ENCODE measurements at places on chromosomes 5 and 9.

GRCh38 chr5:14741801-14742440, 77.4 kb downstream of the OTULIN start:
- no peak for DNase-seq

DNA sequence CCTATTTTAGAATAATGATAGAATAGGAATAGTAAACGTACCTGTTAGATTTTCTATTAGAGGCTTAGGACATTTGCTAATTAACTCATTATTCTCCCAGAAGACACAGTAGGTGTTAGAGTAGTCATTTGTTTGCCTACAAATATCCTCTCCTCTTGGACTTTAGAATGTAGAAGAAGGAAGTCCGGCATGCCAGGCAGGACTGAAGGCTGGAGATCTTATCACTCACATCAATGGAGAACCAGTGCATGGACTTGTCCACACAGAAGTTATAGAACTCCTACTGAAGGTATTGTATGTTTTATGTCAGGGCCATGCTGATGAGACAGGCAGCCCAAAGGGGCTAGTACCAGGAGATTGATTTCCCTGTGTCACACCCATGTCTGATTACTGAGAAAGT, 43.3 kb downstream of the CD180 start:
- no peak for DNase-seq

DNA sequence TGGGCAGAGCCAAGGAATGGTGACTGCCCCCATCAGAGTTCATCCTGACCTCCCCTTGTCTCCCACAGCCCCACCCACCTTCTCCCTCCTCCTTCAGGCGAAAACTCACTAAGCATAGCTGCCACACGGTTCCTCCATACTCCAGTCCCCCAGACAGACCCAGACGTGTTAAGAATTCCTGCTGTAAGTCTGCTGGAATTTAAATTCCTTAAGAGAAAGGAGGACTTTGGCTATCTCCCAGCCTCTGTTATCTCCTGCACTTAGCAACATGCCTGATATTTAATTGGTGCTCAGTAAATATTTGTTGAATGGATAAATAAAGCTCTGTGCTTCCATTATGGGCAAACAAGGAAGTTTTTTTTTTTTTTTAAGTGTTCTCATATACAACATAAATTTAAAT, 213.7 kb downstream of the RFK start:
- no peak for DNase-seq

DNA sequence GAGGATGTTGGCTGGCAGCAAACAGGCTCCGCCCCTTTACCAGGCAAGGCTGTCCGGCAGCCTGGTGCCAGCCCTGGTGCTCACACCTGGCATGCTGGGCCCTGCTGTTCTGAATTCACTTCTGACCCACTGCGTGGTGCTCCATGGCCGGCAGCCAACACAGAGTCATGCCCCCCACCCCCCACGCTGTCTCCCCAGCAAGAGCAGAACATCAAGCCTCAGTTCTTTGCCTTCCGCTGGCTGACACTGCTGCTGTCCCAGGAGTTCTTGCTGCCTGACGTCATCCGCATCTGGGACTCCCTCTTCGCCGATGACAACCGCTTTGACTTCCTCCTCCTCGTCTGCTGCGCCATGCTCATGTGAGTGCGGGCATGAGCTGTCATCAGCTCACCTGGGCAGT, 12.6 kb upstream of the ENDOG start:
- DNase-seq: no peak

- DNase-seq: no peak
Observed at GRCh38 chr9:89879276-89879675, 274.5 kb downstream of the GADD45G start.

- DNase-seq: no peak
Observed at GRCh38 chr5:60943624-60944023, 1.2 kb downstream of the ERCC8 start.

GRCh38 chr5:36535378-36535777, 71.0 kb upstream of the SLC1A3 start:
- no peak for DNase-seq

- no peak for DNase-seq
Observed at GRCh38 chr5:118249386-118249785, 739.0 kb downstream of the DTWD2 start.

- DNase-seq: no peak
Observed at GRCh38 chr9:110537841-110538646, 41.5 kb downstream of the SVEP1 start.

DNA sequence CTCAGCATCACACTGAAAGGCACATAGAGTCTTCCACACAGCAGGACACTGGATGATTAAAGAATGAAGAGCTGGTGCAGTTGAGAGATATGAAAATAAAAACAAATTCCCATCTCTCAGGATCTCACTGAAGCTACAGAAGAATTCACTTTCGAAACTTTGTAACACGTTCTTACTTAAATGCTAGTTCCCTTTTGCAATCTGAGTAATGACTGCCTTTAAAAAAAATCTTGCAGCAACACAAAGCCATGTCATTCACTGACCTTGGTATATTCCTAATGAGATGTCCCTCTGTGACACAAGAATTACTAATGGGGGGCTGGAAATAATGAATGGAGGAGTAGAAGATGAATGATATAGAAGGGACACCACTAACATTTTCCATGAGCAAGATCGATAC, 201.8 kb downstream of the GLIS3 start:
- DNase-seq: no peak

- no peak for DNase-seq
Observed at GRCh38 chr9:13548535-13548934, 269.0 kb upstream of the MPDZ start.

DNA sequence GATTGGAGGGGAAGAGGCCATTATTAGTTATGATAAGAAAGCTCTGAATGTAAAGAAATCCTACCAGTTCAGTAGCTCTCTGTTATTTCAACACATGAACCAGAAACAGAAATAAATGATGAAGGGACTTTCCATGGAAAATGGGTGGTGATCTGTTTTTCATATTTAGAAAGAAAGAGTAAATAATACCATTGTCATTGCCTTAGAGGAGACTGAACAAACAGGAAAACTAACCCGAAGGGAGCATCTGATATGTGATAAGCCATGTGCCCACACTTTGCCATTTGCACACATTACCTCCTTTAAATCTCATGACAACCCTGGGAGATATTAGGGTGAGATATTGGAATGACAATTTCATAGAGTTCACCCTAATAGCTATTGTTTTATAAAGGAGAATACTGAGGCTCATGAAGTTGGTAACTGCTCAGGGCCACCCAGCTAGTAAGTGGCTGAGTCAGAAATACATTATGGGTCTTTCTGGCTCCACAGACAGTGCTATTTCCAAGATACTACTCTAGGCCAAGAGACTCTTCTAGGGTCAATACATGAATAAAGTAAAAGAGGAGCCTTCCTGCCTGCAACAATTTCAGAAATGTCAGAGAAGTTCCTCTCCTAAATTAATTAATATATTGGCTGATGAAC, 111.0 kb upstream of the SLIT3 start:
- DNase-seq: no peak

DNA sequence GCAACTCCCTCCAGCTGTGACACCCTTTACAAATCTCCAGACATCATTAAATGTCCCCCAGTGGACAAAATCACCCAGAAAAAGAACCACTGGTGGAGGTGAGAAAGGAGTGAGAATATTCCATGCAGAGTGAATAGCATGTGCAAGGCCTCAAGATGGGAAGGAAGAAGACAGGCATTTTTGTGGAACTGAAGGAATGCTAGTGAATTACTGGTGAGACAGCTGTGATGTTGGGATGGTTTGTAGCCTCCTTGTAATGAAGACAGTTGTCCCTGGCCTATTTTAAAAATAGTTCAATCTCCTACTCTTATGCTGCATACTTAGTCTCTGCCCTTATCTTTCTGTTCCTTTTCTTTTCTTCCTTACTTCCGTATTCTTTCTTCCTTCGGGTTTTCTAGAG, 124.9 kb upstream of the RPS23 start:
- DNase-seq: no peak

- no peak for DNase-seq
Observed at GRCh38 chr5:170226661-170227060, 6.1 kb upstream of the C5orf58 start.

DNA sequence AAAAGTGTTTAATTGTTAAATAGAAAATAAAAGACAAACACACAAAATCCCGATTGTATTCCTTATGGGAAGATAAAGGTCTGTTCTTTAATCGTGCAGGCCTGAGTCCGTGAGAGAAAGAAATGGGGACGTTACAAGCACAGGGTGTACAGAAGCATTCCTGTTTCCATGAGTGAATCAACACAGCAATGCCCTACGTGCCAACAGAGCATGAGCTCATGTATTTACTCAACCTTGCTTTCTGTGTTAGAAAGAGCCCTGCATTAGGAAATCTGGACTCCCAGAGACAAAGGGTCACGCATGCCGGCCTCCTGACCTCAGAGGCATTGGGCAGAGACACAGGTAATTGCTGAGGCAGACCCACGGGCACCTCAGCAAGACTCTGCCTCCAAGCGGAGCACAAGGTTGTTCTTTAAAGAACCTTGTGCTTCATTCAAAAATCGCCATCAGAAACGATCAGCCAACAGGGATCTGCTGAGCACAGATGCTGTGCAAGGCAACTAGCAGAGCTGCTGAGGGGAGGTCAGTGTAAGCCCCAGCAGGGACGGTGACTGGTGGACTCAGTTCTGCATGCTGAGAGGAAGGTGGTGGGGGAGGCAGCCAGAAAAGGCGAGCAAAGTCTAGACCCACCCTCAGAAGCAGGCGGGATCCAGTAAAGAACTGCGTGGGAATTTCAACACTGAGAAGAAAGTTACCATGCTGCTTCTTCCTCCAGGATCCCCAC, 101.0 kb downstream of the TLE1 start:
- no peak for DNase-seq

- no peak for DNase-seq
Observed at GRCh38 chr9:18501949-18502348, 28.0 kb downstream of the ADAMTSL1 start.

DNA sequence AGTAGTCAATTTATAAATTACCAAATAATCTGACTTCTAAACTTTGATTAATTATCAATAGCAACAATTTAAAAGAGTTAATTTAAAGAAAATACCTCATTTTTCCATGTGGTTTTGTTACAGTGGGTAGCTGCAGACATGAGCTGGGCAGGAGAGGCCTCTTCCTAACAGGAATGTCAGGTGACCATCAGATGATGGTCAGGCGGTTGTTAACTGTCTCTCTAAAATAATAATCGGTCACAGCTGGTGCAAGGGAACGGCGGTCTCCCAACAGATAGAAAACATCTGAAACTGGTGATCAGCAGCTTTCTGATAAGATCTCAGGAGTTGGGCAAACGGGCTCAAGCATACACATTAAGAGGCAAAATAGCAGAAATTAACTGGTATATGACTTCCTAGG, 342.7 kb upstream of the CYLC2 start:
- no peak for DNase-seq

- no peak for DNase-seq
Observed at GRCh38 chr9:109098171-109098959, 21.4 kb downstream of the TMEM245 start.

DNA sequence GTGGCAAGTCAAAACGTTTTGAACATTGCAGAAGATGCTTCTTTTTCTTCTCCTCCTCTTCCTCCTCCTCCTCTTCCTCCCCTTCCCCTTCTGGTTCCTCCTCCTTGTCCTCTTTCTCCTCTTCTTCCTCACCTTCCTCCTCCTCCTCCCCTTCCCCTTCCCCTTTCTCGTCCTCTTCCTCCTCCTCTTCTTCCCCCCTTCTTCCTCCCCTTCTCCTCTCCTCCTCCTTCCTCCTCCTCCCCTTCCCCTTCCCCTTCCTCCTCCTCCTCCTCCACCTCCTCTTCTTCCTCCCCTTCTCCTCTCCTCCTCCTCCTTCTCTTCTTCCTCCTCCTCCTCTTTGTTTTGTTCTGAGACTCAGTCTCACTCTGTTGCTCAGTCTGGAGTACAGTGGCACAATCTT, 167.0 kb upstream of the SV2C start:
- DNase-seq: no peak

GRCh38 chr9:100222674-100223073, 123.6 kb downstream of the INVS start:
- DNase-seq: no peak

DNA sequence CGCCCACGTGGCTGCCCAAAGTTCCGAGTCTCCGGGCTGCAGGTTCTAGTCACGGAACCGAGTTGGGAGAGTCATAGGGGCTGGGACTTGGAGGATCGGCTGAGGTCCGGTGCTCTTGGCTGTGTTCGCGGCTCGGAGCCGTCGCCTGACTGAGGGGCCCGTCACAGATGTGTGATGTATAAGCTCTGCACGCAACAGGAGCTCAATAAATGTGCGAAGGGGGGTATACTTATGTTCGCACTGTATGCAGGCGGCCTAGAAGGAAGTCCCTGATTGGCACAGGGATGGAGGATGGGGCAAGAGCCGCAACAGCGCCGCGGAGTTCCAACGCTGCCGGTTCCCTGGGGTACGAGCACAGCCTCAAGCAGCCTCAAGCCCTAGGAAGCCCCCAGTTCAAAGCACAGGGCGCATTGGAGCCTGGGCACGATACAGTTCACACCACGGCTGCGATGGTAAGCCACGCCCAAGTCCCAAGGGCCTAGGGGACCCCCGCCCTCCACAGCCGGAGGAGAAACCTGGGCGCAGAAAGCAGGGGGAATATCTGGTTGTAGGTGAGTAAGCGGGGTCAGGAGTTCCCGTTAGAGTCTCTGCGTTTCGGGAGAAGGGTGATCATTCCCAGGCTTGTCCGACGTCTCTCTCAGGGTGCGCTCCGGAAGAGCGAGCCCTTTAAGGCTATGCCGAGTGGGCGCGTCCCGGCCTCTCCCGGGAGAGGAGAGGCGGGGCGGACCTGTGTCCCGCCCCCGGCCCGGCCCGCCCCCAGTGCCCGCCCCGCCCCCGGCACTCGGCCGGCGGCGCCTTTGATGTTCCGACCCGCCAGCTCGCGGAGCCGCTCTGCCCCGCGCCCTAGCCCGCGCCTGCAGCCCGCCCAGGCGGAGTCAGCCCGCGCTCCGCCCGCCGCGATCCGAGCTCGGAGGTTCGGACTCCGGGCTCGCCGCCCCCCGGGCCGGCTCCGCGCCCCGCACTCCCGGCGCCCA, at the start of gene TCF7:
TCF7 (plus strand) TSS at position 780 of the 974 bp plus-strand sequence. CDS start 226 bp downstream, outside the sequence.
- DNase-seq: peak; percentile 51

DNA sequence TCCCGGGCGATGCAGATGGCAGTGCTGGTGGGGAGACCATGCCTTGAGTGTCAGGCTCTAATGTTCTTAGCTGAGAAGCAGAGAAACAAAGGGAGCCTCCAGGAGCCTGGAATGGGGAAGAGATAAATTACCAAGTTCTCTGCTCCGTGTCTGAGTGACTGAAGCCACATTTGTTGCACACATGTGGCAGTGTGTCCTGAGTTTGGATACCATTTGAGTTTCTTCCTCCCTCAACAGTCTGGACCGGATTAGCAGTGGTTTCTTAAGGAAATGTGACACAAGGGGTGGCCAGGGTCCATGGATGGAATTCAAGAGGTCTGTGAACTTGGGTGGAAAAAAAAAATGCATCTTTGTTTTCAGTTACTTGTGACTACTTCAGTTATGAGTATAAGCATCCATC, 50.7 kb upstream of the GARNL3 start:
- no peak for DNase-seq

DNA sequence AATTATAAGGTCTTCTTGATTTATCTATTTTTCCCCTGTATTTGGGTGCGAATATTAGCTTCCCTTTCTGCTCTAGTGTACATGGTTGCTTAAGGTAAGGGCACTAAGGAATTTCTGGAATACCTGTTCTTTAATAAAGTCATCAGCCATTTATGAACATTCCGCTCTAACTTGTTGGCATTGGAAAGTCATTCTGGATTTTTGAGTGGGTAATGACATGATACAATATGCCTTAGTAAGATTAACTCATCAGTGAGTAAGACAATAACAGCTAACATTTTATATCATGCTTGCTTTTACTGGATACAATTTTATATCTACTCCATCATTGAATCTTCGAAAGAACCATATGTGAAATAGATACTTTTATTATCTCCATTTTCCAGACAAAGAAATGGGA, 196.1 kb downstream of the ARRDC3 start:
- DNase-seq: no peak

- DNase-seq: no peak
Observed at GRCh38 chr5:5139777-5140478, at the start of gene ADAMTS16. ADAMTS16 (plus strand) TSS chr5:5140330; CDS start chr5:5140468, 138 bp downstream.

Data from stimulated activated effector memory CD8-positive, alpha-beta T cell treated with anti-CD3 and anti-CD28 coated beads, Interleukin-12 subunit alpha, Interleukin-12 subunit beta, amount 100 ng/mL, for 72 hours (primary cell).